ENCODE measurements at places on chromosomes 1 and 21. TPM values are rescaled to one million over a fixed set of nuclear protein-coding genes. Genes with fewer than 3 reads are reported as not detected.

- no peak for DNase-seq
Observed at GRCh38 chr21:32406405-32406804, 6.1 kb upstream of the EVA1C start.

DNA sequence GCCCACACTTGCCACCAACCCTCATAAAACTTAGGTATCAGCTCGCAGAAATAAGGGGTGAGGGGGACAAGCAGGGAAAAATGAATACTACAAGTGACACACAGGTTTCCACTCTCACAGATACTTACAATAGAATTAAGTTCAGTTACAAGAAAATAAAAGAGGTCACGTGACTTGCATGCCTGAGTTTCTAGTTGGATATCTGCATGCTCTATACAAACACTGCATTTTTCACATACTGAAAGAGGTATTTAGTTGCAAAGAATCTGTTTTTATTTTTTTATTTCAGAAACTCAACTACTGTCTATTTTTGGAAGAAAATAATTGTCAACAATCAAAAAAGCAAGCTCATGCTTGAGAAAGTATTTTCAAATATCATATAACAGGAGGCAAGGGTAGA lies 43.5 kb downstream of the DPYD start:
- DNase-seq = peak; percentile 6

DNA sequence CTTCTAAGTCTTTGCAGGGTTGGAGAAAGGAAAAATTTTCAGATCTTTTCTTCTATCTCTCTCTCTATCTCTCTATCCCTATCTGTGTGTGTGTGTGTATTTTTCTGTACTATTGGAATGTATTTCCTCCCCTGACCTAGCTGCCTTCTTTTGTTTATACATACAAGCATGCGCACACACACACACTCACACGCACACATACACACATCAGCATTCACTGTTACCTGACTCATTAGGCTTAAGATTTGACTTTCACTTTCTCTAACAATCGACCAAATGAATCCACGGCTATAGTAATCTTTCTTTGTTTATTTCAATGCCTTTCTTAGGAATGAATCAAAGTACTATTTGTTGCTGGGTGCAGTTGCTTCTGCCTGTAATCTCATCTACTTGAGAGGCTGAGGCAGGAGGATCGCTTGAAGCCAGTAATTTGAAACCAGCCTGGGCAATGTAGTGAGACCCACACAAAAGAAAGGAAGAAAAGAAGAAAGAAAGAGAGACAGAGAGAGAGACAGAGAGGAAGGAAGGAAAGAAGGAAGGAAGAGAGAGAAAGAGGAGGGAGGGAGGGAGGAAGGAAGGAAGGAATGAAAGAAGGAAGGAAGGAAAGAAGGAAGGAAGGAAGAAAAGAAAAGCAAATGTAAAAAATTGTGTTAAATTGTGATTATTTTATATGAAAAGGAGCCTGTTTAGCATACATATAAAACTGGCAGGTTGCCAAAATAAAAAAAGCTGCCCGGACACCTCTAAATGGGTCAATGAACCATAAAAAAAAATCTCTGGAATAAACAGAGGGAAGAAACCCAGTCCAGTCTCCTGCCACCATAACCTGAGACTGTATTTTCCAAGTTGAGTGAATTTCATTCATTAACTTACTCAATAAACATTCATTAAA lies 206.8 kb downstream of the ZNF326 start:
- DNase-seq = peak; percentile 1

DNA sequence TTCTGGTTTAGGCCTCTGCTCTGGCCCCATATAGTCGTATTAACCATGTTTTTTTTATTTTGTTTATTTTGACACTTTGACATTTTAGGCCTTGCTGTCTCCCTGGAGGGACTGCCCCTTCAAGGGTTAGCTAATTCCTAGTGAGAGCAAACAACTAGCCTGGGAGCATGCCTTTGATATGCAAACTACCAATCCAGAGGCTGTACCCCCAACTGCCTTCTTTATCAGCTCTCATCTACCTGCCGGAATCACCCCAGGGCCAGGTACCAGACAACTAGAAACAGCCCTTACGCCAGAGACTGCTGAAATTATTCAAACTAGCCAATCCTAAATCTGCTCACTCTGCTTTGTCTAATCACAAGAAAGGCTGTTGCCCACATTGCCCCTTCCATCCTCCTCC lies 13.0 kb upstream of the ST6GALNAC5 start:
- no peak for DNase-seq

DNA sequence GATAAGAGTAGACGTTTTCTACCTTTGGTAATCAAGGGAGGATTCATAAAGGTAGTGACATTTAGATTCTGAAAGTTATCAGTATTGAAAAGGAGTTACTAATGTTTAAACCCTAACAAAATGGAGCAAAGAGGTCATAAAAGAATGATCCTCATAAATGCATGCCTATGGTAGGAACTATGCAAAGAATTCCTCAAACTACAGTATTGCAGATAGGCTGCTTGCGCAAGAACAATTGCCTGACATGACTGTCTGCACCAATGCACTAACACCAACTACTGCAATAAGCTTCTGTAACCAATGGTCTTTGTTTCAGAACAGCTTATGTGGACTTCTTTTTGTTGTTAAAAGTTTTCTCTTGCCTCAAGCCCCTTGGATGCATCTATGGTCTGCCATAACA lies 597.3 kb upstream of the ADGRL4 start:
- peak; percentile 10 for DNase-seq

- DNase-seq = no peak
Observed at GRCh38 chr1:176950736-176951324, 213.7 kb downstream of the ASTN1 start.

- no peak for DNase-seq
Observed at GRCh38 chr1:14539309-14539708, 59.2 kb upstream of the KAZN start.

The FMO4 gene
- 1.3 TPM for total RNA-seq

The PROK1 gene
- not detected for total RNA-seq

The RGS13 gene
- not detected for total RNA-seq

The GPR52 gene
- total RNA-seq = 2.6 TPM

The ITLN2 gene
- not detected for total RNA-seq

Data from fibroblast of villous mesenchyme (primary cell).